ENCODE measurements at places on chromosomes 12 and 14. TPM values are rescaled to one million over a fixed set of nuclear protein-coding genes. Genes with fewer than 3 reads are reported as not detected.

GRCh38 chr14:68939893-68940613 is 39.0 kb downstream of the ACTN1 start:
- peak; percentile 27 for DNase-seq

DNA sequence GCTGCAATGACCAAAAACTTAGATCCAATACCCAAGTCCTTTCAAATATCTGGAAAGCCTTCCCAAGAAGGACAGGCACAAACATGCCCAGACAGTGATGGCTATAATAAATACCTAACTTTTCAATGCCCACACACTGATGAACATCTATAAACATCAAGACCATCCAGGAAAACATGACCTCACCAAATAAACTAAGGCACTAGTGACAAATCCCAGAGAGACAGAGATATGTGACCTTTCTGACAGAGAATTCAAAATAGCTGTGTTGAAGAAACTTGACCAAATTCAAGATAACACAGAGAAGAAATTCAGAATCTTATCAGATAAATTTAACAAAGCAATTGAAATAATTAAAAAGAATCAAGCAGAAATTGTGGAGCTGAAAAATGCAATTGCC is 38.7 kb upstream of the INSM2 start:
- no peak for DNase-seq

GRCh38 chr14:58541633-58542022 is 96.1 kb upstream of the DACT1 start:
- DNase-seq = no peak

GRCh38 chr12:12723681-12724420 is 6.7 kb downstream of the CDKN1B start:
- DNase-seq = peak; percentile 35

DNA sequence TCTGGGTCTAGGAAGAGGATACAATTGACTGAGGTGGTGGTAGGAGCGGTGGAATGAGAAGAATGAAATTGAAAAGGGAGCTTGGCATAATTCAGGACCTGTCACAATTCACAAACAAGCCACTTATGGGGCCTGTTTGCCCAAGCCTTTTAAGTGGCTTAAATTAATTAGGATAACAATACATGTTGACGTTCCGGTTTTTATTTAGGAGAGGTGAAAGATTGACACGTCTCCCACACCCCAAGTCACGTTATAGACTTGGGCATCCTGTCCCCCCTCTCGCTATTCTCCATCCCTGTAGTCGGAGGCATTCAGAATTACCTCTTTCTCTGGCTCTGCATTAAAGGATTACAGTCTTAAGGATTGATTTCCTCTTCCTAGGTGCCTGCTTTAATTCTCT is 954 bp upstream of the CALCOCO1 start:
- peak; percentile 56 for DNase-seq

DNA sequence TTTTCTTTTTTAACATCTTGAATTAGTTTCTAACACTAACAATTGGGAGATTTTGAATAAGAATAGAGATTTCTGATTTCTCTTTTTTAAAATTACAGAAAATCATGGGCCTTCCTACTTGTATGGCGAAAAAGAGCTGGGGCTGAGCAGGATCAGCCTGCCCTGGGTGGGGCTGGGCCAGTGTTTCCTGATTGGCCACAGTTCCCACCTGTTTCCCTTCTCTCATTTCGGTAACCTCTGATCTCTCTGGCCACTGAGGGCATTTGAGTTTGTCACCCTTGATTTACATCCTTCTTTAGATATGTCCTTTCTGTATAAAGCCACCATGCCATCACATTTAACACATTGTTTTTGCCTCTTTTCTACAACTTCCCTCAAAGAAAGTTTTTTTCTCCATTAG is 254.2 kb downstream of the ZFP36L1 start:
- DNase-seq = no peak

DNA sequence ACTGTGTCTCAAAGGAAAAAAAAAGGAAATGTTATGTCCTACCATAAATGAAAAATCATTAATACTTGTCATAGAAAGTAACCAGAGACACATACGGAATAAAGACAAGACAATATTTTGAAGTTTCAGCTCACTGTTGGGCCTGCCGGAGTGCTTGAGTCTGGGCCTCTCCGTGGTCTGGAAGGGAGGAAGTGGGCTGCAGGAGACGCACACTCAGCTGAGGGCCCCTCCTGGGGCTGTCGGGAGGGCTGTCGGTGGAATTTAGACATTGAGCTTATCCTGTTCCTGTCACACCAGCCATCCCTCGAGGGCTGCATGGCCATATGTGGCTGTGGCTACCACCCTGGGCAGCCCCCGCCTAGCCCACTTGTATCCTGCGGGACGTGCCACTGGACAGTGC is 80.6 kb downstream of the DDX51 start:
- no peak for DNase-seq

- no peak for DNase-seq
These were observed 75.8 kb downstream of the GPATCH2L start for GRCh38 chr14:76227450-76228050.

DNA sequence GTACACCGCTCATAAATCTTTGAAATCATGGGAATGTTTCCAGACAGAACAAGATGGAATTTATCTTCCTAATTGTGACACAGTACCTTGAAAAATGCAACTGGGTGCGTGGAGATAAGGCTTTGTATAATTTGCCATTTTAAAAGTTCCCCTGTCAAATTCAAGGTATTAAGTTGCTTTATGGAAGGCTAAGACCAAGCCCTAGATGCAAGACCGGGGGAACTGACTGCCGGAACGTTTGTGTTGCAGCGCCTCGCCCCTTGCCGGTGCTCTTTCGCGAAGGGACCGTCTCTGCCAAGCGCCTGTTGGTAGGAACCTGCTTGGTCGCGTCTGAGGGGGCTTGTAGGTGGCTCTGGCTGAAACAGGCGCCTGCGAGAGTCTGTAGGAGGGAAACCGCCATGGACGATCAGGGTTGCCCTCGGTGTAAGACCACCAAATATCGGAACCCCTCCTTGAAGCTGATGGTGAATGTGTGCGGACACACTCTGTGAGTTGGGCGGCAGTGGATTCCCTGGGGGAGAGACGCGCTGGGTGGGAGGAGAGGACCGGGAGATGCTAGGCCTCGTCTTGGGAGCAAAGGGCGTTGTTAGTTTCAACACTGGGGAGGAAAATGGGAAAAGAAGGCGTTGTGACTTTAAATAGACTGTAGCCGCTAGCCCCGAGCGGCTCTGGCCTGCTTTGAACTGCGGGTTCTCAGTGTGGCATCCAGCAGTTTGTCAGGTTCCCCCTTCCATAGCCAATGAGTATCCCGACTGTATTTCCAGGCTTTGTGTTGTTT is at the start of gene MNAT1:
TSS of gene MNAT1 (plus strand) at position 297 of the 778 bp plus-strand sequence. CDS start at position 399, 102 bp downstream.
- peak; percentile 91 for DNase-seq

DNA sequence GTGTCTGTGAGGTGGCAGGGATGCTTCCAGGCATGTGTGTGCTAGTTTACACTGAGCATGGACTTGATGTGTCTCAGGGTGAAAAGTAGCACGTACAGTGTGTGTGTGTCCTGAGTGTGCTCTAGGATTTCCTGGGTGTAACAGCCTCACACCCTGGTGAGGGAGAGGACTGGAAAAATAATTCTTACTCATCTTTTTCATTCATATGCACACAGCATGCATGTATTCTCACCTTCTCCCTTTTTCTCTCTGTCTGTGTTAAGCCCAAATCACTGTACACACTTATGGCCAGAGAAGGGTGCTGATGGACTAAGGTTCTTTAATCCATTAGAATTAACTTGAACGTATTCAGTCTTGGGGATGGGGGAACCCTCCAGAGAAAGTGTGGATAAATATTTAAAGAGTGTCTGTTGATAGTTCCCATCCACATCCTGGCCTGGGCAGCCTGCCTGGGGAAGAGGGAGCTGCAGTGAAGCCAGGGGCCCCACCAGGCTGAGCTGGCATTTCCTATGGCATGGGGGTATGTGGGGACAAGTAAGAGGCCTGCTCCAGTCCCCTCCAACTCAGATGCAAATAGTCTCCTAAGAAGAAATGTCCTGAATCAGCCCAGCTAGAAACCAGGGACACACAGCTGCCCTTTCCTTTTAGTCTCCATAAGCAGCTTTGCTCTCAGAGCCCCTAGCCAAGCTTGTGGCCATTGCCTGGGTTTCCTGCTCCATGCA is 1.1 kb upstream of the HOXC8 start:
- no peak for DNase-seq

DNA sequence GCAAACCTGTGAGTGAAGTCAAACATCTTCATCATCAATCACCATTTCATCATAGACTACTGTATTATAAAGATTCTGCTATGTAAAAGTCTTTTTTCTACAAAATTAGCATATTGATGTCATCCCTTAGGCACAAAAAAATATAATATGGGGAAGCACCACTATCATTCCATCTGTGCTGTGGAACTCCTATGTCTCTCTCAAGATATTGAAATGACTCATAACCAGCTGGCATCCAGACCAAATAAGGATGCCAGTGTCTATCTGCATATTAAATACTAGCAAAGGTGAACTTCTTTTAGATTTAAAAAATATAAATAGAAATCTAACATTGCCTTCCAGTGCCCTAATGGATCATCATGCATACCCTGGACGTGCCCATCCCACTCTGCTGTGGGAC is 17.9 kb upstream of the DCAF5 start:
- no peak for DNase-seq

CEBPE gene
- total RNA-seq = not detected

ZBTB42 gene
- 14.3 TPM for total RNA-seq

CD69 gene
- total RNA-seq = not detected

PRKD1 gene
- 0.49 TPM for total RNA-seq

ADCY4 gene
- total RNA-seq = not detected

ACVRL1 gene
- 1.8 TPM for total RNA-seq

All from G401 (cell line).